ENCODE measurements at places on chromosomes 2 and 18.

DNA sequence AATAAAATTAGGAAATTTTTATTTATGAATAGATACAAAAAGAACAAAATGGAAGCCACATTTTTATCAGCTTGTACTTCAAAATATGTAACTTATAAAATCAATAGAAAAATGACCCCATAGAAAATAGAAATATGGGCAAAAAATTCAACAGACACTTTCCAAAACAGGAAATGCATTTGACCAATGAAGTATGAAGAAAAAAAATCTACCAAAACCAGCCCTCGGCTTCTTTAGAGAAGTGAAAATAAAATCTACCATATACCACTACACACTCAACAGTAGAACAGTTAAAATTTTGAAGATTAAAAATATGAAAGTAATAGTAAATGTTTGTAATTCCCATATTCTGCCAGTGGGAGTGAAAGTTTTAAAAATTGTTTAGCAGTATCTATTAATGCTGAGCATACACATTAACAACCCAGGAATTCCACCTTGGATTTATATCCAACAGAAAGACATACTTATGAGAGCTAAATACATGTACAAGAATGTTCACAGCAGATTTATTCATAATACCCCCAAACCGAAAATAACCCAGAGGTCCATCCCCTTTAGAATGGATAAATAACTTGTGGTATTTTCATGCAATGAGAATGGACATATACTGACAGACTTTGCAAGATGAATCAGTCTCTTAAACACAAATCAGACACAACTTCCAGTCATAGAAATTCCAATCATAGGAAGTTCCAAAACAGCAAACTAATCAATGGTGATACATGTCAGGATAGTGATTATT lies 318.0 kb downstream of the FIGN start:
- DNase-seq = no peak

DNA sequence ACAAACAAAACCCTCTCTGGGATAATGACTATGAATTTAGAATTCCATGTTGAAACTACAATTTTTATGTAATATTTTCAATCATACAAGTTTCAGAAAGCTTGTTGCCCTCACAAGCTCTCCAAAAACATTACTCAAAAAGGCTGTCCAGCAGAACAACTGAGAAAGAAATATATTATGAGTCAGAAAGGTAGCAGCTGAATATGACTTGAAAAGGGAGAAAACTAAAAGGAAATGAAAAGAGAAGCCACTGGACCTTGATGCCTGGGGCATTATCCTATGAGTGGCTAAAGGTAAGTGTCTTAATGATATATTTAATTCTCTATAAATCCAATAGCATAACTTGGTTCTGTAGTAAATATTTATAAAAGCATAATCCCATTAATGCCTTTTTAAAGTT lies 61.8 kb downstream of the NXPH2 start:
- DNase-seq = no peak

DNA sequence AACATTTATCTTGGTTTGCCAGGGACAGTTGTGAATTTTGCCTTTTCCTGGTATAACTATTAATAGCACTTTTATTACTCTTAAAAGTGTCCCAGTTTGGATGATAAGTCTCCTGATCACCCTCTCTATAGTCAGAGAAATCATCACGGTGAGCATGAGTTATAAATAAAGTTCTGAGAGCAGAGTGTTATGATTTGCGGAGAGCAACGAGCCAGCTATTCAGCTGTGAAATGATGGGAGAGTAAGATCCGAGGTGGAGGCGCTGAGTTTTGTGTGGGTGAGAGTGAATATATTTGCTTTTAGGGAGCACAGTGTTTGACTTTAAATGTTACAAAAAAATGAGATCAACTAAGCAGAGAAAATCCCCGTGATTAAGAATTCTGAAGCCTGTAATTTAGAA lies 179.6 kb downstream of the DSC3 start:
- DNase-seq = no peak

- no peak for DNase-seq
These were observed 15.3 kb upstream of the TRPM8 start for GRCh38 chr2:233901884-233902283.

GRCh38 chr2:159614534-159615366 lies 1.6 kb downstream of the BAZ2B start:
- DNase-seq = no peak

DNA sequence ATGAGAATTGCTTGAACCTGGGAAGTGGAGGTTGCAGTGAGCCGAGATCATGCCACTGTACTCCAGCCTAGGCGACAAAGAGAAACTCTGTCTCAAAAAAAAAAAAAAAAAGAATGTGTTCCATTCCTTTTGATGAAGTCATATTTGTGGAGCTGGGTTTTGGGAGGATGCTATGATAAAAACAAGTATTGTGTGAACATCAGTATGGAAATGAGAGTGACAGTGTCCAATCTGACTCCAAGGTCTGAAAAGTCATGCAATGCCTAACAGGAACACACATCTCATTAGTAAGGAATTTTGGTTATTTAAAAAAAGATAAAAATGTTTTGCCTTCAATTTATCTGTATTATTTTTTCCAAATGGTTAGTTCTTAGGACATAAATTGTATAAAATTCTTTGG lies 11.8 kb downstream of the GCFC2 start:
- DNase-seq = no peak

DNA sequence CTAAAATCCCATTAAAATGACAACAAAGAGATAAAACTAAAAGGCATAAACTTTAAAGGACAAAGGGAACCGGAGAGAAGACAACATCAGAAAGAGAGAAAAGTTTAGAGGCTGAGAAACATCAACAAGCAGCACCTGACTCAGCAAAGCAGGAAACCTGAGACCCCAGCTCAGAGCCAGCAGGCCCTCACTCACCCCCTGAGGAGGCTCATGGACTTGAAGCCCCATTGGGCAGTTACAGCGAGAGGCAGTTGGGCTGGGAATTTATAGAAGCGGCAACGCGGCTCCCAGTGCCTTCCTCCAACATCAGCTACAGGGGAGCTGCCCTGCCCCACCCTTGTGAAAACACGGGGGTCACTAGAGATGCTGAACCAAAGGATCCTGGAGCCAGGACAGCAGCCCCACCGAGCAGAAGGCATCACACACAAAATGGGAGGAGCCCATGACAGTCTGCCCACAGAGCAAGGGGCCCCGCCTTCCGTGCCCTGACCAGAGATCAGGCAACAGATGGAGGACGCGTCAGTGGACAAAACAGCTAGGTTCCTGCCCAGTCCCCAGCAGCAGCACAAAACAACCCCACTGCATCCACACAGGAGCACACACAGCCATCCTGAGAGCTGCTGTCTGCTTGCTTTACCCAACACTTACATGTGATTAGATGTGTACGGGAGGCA lies 52.7 kb downstream of the CMPK2 start:
- no peak for DNase-seq

DNA sequence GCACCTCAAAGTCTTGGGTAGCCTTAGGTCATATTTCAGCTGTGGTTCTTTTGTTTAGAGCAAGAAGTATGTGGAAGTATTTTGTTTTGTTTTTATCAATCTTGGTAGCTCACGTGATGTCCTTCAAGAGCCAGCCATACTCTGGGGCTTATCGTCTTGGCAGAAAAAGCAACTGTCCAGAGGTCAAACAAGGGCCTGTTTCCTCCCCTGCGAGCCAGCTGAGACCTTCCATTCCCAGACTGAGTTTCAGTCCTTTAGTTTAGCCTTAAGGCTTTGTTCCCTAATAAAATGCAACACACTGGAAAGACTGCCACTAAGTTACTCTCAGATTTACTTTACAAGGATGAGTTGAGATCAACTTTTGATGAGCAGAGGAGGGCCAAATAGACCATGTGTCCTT lies 63.5 kb downstream of the TXNL1 start:
- no peak for DNase-seq

GRCh38 chr18:12085786-12086185 lies 7.9 kb upstream of the ANKRD62 start:
- no peak for DNase-seq

GRCh38 chr18:67730886-67731285 lies 214.4 kb upstream of the DSEL start:
- no peak for DNase-seq

GRCh38 chr2:218517434-218518206 lies 50.5 kb downstream of the USP37 start:
- DNase-seq = no peak

DNA sequence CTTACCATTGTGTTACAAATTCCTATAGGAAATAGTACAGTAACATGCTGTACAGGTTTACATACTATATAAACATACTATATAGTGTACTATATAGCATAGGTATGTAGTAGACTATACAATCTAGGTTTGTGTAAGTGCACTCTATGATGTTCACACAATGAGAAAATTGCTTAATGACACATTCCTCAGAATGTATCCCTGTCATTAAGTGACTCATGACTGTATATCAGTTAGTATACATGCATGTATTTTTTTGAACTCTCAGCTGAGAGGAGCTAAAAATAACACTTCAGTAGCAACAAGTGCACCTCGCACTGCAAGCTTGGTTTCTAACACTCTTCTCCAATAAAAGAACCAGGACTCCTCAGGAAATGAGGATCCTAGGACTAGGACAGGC lies 19.5 kb upstream of the ASXL3 start:
- DNase-seq = no peak

DNA sequence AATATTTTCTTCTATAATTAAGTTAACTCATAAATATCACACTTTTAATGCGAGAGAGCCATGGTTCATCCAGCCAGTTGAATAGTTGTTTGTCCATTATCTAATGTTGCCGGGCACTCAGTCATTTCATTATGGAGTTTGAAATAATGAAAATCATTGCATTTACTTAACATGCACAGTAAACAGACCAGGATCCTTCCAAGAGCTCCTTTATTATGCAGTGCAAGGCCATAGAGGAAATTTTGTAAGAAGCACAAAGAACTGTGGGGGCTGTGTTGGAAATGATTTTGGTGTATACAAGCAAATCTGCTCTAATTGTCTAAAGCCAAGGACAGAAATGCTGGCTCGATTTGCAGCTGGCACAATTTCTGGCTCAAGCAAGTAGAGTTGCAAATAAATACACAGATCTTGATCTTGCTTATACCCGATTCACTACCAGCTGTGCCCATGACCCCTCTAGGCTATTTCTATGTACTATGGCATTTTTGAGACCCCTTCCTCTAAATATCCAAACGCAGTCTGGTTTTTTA lies 400.3 kb upstream of the HNRNPA3 start:
- DNase-seq = no peak

- no peak for DNase-seq
These were observed 297.7 kb downstream of the MTX2 start for GRCh38 chr2:176566961-176567360.

DNA sequence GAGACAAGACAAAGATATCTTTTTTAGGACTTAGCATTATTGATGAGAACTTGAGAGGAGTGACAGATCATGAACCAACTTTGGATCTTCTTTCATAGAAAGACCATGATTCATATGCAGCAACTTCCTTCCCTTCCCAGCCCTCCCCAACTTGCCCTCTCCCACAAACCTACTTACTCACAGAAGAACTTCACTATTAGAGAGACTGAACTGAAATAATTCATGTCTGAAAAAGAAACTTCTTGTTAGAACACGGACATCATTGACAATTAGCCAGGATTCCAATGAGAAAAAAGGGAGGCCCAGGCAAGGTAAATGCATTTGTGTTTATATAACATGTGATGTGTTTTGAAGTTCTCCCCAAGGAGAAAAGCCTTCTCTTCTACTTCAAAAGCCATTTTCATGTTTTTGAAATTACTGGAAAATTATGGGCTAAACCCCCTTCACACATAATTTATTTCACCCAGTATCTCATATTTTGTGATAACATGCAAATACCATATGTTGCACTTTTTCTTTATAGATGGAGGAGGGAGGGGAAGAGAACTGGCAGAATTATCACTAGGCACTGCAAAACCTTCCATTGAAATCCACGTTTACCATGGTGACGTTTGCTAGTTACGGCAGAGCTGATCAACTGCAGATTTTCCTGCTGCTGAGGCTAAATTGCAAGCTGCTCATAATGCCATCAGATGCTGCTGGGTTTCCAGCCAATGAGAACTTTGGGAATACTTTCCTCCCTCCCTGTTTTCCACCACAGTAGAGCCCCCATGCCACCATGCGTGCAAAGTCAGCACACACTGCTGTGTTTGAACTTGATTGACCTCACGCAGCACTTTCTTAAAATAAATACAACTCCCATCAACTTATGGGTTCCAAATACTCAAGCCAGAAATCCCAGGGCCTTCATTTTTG lies 294.7 kb downstream of the MEIS1 start:
- no peak for DNase-seq

DNA sequence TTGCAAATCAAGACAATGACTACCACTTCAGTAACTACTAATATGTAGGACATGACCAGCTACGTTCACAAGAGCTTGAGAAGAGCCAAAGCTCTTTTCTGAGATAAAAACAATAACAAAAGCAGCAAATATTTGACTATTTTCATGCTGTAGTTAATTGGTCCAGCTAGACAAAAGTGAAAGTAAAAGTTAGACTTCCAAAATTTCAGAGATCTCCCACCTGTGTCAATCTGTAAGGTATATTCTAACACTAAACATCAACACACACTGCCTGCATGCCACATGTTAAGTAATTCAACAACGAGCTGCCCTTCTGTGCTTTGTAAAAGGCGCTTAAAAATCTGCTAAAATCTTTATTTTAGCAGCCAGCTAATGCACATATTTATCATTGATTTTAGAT lies 185.9 kb downstream of the SLC39A10 start:
- no peak for DNase-seq

DNA sequence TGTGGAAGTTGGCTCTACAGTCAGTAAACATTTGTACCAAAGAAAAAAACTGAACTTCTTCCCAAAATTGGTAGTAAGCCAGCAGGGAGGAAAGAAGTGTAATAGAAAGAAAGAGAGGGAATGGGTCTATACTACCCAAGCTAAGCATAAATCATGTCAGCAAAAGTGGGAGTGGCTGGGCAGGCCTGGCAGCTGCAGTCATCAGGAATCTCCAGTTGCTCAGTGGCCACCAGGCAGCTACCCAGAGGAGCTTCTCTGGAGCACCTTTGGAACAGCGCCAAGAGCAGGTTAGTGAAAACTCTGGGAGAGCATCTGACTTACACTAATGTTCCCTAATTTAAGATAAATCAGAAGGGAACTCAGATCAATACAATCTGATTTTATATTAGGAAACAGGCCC lies 14.3 kb downstream of the FRZB start:
- no peak for DNase-seq

DNA sequence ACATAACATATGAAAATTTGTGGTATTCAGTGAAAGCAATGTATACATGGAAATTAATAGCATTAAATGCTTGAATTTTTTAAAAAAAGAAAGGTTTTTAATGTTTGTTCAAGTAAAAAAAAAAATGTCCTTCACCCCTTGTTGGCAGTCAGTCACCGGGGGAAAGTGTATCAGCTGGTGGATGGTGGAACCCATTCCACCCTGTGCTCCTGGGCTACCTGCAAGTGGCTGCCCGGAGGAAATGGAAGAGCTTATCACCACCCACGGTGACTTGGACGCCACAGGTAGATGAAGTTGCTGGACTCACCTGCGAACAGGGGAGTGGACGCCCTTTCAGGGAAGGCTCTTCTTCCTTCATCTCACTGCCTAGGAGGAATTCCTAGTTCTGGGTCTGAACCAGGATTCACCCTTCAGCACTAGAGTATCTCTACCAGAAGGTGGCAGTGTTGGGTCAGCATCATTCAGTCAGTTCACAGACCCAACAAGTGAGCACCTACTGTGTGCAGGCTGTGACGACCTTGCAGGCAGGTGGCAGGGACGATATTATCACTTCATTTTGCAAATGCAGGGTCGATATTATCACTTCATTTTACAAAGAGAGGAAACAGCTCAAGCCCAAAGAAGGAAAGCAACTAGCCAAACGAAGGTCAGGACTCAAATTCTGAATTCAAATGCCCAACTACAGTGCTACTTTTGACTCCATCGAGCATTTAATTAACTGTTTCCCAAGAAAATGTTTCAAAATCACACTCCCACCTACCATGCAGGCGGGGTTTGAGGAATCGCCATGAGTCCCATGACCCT lies 35.8 kb downstream of the CIB4 start:
- no peak for DNase-seq

GRCh38 chr2:37560863-37561614 lies 110.4 kb downstream of the CDC42EP3 start:
- no peak for DNase-seq
